ENCODE measurements at places on chromosomes 5 and 9.

GRCh38 chr9:21455320-21455719, 15.1 kb downstream of the IFNA1 start:
- DNase-seq: no peak

- DNase-seq: no peak
Measured at GRCh38 chr9:124040186-124040931, 28.8 kb downstream of the LHX2 start.

DNA sequence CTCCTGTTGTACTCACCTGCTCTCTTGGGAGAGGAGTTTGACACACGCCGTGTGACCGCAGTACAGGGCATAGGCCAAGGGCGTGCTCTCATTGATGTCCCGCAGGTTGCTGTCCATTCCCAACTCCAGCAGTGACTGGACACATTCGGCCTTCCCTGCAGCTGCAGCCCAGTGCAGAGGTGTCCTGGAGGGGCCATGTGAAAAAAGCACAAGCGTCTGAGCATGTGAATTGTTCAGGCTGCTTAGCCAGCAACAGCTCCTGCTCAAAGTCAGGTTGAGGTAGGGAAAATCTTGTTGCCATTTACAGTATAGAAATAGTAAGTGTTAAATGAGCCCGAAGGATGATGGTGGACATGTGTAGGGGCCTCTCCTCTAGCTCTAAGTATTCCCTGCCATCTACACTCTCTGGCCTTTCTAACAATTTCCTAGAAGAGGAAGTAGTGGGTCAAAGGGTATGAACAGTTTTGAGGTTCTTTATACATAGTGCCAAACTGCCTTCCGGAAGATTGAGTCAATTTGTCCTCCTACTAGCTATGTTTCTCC, 116.5 kb downstream of the ANKRD55 start:
- DNase-seq: no peak

DNA sequence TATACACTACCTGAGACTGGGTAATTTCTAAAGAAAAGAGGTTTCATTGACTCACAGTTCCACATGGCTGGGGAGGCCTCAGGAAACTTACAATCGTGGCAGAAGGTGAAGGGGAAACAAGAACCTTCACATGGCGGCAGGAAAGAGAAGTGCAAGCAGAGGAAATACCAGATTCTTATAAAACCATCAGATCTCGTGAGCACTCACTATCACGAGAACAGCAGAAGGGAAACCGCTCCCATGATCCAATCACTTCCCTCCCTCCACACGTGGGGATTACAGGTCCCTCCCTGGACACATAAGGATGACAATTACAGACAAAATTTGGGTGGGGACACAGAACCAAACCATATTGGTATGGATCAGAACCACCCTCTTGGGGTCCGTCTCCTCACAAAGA, 44.2 kb upstream of the SPIN1 start:
- DNase-seq: no peak

GRCh38 chr9:71032779-71033178, 88.6 kb downstream of the TRPM3 start:
- no peak for DNase-seq

- no peak for DNase-seq
Measured at GRCh38 chr5:159440235-159440634, 109.9 kb upstream of the IL12B start.

GRCh38 chr5:65811885-65812284, 89.9 kb downstream of the NLN start:
- no peak for DNase-seq

GRCh38 chr5:8138884-8139283, 269.9 kb downstream of the MTRR start:
- DNase-seq: no peak

GRCh38 chr5:143695941-143696340, 116.0 kb upstream of the HMHB1 start:
- DNase-seq: no peak

DNA sequence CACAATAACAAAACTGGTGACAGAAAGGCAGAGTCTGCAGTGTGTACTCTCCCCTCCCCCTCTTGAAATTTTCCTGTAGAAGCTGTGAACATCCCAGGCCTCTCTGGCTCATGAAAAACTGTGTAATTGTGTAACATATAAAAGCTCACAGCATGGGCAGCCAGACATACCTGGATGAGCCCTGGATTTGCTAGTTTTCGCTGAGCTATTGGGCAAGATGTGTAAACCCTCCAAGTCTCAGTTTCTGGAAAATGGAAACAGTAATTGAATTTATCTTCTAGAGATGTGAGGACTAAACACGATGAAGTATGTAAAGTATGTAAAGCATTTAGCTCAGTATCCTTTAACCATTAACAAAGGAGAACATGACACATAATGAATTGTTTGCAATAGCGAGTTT, 143.2 kb upstream of the ANKH start:
- DNase-seq: no peak

DNA sequence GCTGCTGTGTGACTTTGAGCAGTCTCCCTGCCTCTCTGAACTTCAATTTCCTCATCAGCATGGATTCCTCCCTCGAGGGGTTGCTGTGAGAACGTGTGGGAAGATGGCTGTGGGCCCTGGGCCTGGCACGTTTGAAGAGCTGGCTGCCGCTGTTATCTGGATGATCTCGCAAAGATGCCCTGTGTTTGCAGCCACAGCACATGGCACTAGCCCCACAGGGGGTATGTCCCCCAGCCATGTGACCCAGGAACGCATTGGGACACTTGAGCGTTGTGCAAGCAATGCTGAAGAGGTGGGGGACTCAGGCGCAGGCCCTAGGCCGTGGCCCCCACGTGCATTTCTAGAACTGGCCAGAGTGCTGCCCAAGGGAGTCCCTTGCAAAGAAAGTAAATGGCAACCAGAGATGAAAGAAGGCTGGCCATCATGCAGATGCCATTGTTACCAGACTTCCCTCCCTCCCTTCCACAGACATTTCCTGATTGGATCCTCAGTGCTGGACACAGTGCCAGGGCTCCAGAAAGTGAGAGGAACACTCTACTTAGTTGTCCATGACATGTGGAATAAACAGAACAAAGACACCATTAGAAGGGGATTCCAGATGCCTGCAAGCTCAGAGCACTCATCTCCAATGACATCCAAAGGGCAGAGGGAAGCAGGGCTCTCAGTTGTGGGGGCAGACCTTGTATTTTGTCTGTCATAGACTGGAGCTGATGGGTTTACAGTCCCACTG, 65.1 kb upstream of the NEURL1B start:
- DNase-seq: no peak

DNA sequence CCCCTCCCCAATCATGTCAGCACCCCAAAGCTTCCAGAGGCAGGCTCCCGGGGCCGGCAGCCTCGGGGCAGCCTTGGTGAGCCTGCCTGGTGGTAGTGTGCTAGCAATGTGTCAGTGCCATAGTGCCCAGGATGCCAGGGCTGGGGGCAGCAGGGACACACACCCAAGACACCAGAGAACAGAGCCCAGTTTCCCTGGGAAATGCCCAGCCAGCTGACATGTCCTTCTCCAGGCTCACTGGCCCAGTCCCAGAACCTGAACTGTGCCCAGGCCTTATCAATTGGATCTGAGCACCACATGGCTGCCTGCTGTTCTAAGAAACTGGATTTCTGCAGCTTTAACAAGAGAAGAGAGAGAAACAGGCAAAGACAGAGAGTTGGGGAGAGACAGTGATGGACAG, 74.9 kb upstream of the LRRTM2 start:
- no peak for DNase-seq

GRCh38 chr5:176466245-176466871, 18.2 kb downstream of the FAF2 start:
- no peak for DNase-seq

DNA sequence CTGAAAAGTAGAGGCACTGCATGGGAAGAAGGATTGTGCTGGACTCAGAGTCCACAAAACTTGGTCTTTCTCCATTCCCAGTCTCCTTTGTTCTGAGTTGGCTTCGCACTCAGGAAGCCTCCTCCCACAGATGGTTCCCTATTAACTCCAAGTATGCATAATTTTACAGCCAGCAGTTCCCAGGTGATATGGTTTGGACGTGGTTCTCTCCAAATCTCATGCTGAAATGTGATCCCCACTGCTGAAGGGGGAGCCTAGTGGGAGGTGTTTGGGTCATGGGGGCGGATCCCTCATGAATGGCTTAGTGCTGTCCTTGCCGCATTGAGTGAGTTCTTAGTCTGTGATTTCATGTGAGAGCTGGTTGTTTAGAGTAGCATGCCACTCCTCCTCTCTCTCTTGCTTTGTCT, 86.6 kb downstream of the FEM1C start:
- no peak for DNase-seq

DNA sequence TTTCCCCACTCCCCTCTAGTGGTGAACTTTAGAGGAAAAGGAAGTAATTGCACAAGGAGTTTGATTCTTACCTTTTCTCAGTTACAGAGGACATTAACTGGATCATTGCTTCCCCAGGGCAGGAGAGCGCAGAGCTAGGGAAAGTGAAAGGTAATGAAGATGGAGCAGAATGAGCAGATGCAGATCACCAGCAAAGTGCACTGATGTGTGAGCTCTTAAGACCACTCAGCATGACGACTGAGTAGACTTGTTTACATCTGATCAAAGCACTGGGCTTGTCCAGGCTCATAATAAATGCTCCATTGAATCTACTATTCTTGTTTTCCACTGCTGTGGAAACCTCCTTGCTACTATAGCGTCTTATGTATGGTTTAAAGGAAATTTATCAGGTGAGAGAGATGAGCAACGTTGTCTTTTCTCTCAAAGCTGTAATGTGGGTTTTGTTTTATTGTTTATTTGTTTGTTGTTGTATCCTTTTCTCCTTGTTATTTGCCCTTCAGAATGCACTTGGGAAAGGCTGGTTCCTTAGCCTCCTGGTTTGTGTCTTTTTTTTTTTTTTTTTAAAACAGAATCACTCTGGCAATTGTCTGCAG, 25.3 kb downstream of the SLC22A5 start:
- DNase-seq: no peak

- DNase-seq: no peak
Measured at GRCh38 chr5:126831156-126831555, 54.2 kb downstream of the LMNB1 start.
